Astrocyte (in vitro differentiated cells and primary cell): ENCODE measurements at places on chromosomes 2 and 18. TPM values are rescaled to one million over a fixed set of nuclear protein-coding genes. Genes with fewer than 3 reads are reported as not detected.
A peak's percentile ranks its signal among the peaks of the same experiment; 100 is the strongest.

DNA sequence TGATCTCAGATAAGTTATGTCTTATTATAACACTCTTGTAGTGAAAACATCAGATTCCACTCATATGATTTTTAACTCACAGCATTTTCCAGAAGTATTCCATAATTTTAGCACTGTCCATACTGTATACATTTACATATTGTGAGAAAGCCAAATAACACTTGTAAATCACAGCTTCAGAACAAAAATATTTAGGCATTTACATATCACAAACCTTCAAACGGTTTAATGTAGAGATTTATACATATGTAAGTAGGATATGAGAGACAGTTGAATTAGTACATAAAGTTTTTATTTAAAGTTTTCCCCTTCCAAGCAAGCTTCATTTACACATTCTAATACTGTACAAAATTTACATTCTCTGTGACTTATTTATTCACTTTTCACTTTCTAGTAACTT lies 100.4 kb downstream of the KLHL14 start:
- DNase-seq, result no peak

DNA sequence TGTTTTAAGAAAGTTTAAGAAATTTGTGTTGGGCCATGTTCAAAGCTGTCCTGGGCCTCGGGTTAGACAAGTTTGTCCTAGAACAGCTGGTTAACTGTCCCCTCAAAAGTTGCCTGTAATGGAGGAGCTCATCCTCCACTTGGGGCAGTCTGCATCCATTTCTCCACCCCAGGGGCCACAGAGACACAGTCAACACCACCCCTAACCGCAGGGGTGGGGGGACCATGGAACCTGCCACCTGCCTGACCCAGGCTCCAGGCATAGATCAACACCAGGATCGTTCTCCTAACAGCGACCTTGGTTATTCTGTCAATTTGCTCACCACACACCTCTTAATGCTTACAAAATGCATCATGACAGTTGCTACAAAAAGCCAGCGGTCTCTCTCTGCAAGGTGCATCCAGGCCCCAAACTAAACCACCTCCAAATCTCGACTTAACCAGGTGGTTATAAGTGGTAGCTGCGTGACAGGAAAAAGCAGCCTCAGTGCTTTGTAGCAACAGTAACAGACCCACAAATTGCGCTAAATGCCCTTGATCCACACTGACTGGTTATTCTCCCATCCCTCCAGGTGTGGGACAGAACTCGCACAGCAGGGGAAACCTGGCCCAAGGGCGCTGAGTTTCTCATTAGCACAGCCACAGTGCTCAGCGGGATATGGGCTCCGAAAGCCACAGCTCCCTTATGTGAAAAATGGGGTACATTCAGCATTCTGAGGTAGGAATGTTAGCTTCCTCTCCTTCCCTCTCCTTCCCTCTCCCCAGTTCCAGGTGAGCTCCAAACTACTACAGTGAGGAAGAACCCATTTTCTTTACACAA lies 48.0 kb downstream of the HDLBP start:
- no peak for DNase-seq

- no peak for DNase-seq
Observed at GRCh38 chr18:48324651-48325050, 84.5 kb downstream of the ZBTB7C start.

DNA sequence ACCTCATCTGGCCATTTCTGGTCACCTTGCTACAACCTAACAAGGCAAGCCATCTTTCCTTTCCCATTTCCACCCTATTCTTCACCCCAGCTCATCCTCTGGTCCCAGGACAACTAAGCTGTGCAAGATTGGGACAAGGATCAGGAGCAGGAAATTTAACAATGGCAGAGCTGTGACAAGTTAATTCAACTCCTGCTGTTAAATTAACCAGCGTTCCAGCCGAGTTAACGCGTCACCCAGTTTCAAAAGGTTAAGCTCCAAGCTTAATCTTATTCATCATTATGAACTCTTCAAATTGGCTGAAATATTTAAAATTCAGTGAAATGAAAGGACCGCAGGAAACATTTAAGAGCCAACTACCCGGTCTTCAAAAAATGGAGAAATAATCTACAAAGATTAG lies 231.9 kb downstream of the GRB14 start:
- no peak for DNase-seq

- DNase-seq, result no peak
Observed at GRCh38 chr18:35097195-35097594, 56.0 kb downstream of the MAPRE2 start.

DNA sequence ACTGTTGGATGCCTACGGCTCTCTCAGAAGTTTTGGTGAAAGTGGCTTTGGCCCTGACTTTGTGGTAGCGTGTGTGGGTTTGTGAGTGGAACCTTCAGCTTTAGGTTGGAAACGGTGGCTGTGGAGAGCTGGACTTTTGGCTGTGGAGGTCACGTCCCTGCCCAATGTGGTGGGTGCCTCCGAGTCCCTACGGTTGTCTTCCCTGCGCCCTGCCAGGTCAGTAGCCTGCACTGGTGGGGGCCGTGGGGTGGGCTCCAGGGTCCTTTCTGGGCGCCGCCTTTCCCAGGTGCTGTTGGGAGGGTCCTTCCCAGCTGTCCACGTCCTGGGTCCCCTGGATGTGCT lies 11.1 kb downstream of the COLEC11 start:
- no peak for DNase-seq

GRCh38 chr2:32863803-32864202 lies 83.0 kb upstream of the LTBP1 start:
- DNase-seq, result peak; percentile 40

CEBPZOS gene
- 34.5 and 37.3 TPM in 2 replicates for total RNA-seq

ARHGAP15 gene
- total RNA-seq, result not detected in 2 replicates

DNA sequence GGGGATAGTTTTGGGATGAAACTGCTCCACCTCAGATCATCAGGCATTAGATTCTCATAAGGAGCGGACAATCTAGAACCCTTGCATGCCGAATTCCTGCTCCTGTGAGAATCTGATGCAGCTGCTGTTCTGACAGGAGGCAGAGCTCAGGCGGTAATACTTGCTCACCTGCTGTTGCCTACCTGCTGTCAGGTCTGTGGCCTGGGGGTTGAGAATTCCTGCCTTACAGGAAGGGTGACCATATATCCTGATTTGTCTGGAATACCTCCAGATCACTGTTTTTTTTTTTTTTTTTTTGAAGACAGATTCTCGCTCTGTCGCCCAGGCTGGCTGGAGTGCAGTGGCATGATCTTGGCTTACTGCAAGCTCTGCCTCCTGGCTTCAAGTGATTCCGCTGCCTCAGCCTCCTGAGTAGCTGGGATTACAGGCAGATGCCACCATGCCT lies 21.7 kb downstream of the ACSL3 start:
- DNase-seq, result no peak

VWA3B gene
- total RNA-seq, result not detected in 2 replicates

GRCh38 chr2:232501794-232502390 lies 14.3 kb upstream of the ECEL1 start:
- DNase-seq, result no peak

BUB1 gene
- total RNA-seq, result 4.8 and 8.0 TPM in 2 replicates

CDH2 gene
- 326 and 363 TPM in 2 replicates for total RNA-seq

GRCh38 chr2:163345795-163346573 lies 389.8 kb downstream of the FIGN start:
- DNase-seq, result peak; percentile 18

DPP4 gene
- total RNA-seq, result 5.3 and 6.7 TPM in 2 replicates

DNA sequence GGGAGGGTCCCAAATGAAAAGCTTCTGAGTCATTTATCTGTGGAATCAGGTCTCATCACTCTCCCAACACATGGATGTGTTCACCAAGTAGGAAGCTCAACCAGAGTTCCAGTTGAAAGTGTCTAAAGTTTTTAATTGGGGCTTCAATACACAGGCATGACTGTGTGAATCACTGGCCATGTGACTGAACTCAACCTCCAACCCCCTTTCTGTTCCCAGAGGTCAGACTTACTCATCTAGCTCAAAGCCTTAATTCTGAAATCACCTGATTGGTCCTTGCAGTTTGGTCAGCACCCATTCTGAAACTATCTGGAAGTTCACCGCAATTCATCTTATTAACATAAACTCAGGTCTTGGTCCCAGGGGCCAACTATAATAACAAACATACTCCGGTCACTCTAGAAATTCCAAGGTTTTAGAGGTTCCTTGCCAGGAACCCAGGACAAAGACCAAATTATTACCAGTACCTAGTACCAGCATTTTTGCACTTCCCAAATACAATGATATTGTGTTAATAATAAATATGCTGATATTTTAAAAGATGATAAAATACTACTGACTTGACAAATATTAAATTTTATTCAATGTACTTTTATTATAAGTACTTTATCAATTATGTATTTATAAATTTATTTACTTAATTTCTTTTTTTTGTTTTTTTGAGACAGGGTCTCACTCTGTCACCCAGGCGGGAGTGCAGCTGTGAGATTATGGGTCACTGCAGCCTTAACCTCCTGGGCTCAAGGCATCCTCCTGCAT lies 10.7 kb upstream of the RBM45 start:
- no peak for DNase-seq

DNA sequence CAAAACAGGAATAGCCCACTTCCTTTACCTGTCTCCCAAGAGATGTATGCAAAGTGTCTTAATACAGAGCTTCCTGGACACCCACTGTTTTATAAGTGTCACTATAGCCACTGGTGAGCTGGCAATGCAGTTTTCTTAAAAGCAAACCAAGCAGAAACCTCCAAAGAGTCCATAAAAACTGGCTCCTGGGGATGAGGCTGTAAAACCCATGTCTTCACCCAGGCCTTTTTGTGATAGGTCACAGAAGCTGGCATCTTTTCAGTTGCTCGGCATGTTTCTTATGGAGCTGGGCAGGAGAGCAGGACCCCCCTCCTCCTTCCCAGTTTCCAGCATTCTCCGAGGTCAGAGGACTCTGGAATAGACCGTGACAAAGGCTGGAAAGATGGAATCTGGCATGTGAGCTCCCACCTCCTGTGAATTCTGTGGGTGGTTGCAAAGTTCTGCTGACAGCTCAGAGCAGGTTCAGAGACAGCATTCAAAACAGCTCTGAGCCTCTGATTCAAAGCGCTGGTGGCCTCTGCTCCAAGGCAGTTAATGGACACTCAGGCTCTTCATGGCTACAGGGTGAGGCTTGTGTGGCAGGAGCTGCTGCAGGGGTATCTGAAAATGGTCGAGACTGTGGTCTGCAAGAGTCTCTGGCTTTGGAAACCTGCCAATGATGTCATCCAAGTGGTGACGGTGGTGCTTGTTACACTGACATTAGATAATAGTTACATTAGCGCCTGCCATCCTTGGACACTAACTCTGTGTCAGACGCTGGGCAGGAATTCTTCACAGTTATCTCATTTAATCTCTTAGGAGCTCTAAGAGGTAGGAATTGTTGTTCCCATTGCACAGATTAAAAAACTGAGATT lies 283.4 kb downstream of the CLIP4 start:
- peak; percentile 59 for DNase-seq

GRCh38 chr18:35804377-35804776 lies 168.1 kb upstream of the RMP24 start:
- no peak for DNase-seq

CPO gene
- not detected in 2 replicates for total RNA-seq

SERPINB11 gene
- total RNA-seq, result not detected in 2 replicates

- peak; percentile 100 for DNase-seq
Observed at GRCh38 chr2:27954771-27955383, 64.3 kb downstream of the BABAM2 start.

SLC11A1 gene
- total RNA-seq, result not detected in 2 replicates

DNA sequence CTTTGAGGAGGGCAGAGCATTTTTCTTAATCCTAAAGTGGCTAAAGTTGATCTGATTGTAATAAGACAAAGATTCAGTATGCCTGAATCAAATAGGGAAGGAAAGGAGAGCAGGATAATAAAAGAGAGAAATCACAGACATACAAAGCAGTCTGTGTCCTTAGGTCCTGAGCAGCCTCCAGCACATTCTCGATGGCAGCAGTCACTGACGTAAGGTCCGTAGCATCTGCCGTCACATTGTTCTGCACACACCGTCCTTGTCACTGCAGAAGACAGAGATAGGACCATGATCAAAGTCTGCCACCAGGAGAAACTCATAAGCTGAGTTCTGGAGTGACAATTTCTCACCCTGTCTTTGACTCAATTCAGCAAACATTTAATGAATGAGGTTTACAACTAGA lies 813.7 kb downstream of the ERBB4 start:
- DNase-seq, result no peak

- no peak for DNase-seq
Observed at GRCh38 chr2:220586980-220587530, 959.6 kb downstream of the SLC4A3 start.

HES6 gene
- total RNA-seq, result 1.3 and 3.0 TPM in 2 replicates

ITGB6 gene
- 2.8 and 7.6 TPM in 2 replicates for total RNA-seq

DNA sequence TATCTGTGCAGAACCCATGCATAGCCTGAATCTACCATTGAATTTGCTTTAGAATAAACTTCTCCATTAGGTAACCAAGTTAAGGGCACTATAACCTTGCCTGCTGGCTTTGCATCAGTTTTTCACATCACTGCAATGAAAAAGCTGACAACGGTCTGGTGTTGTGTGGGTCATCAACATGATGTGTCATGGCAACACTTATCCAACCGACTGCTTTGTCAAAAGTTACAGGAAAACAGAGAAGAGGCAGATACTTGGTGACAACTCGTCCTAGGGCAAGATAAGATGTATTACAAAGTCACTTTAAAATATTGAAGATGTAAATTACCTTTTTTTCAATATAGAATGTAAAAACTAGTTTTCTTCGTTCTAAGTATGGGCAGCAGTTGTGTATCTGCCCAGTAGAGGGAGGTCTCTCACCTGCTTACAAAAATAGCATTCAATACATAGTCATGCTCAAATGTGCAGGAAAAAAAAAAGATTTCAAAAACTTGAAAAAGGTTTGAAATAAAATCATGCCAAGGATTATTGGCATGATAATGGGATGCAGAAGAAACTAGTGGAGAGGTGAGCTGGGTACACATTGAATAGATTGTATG lies 96.3 kb downstream of the EVA1A start:
- DNase-seq, result peak; percentile 21

DCDC2C gene
- not detected in 2 replicates for total RNA-seq

MC4R gene
- not detected in 2 replicates for total RNA-seq

DNA sequence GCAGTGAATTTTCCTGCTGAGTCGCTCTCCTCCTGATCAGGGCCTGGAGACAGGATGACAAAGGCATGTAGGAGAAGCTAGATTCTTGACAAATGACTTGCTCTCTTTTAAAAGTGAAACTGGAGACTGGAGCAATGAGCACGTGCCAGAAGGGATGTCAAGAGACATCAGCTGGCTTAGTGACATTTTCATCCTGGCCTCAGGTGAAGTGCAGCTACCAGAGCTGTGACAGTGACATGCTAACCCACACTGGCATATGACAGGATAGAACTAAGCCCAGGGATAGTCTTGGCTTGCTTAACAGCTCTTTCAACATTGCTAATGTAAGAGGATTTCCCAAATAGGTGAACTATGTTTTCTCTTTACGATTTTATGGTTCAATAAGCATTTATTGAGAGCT lies 757.5 kb upstream of the DDX18 start:
- no peak for DNase-seq

DNA sequence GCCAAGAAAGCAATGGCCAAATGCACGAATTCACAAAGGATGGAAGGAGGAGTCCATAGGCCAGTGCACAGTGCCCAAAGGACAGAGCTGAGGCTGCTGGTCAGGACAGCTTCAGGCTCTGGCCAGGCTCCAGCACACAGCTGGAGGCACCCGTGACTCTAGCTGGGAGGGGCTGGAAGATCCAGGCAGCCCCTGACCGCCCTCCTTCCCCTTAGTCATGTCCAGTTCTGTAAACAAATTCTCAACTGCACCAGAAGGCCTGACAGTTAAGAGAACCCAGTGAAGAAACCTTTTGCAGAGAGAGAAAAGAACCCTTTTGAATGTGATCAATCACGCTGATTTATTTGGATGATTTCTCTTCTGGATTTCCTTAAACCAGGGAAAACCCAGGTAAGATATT lies 7.7 kb upstream of the YWHAQ start:
- peak; percentile 86 for DNase-seq

GRCh38 chr2:32591669-32592463 lies 36.0 kb upstream of the TTC27 start:
- DNase-seq, result peak; percentile 14

GRCh38 chr2:158178646-158179045 lies 77.0 kb downstream of the UPP2 start:
- no peak for DNase-seq

SERPINB10 gene
- total RNA-seq, result not detected in 2 replicates
